Stromal cell of bone marrow (primary cell): ENCODE measurements at places on chromosomes 4 and X.

DNA sequence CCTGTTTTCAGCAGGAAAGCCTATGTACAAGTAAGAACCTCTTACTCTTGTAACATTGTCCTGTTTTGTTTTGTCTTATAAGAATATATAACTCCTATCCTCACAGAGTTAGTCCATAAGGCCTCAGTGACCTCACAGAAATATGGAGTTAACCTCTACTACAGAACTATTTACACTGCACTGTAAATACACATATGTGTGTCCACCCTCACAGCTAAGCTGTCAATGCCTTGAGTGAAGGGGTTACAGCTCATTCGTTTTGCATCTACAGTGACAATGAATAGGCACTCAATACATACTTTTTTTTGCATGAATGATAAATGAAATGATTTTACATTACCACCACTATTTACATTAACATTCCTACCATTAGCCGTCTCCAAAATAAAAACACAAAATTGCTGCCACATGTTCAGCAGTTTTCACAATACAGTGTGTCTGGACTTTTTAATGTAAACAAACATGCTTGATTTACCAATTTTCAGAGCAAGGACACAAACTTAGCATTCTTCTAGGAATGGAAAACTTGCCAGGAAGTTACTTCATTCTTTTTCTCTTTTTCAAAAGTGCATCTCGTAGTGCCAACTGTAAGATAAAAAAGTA lies 9.5 kb upstream of the NAAA start:
- no peak for DNase-seq

- DNase-seq: no peak
Observed at GRCh38 chr4:160611181-160611580, 1508.3 kb downstream of the RAPGEF2 start.

DNA sequence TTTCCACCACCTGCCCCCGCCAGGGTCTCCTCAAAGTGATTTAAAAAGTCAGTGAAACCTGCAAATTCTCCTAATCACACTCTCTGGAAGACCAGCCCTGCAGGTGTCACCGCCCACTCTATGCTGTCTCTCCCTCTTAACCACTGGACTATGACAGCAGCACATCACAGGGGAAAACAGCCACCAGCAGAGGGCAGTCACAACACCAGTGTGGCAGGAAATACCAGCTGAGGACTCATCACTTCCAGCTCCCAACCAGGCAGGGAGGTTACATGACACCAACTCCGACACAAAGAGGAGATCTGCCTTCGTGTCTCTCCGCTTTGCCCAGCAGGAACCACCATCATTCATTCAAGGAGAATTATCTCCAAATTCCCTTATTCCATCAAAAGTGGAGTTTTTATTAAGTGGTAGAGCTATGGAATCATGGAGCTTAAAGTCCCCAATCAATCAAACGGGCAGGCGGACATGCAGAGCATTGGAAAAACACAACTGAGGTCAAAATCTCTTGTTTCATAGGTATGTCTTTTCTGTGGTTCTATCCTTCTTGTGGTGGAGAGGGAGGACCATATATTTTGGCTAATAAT lies 91.3 kb downstream of the NSUN7 start:
- peak; percentile 42 for DNase-seq

- peak; percentile 91 for DNase-seq
Observed at GRCh38 chr4:147361726-147362125, 119.2 kb upstream of the EDNRA start.

DNA sequence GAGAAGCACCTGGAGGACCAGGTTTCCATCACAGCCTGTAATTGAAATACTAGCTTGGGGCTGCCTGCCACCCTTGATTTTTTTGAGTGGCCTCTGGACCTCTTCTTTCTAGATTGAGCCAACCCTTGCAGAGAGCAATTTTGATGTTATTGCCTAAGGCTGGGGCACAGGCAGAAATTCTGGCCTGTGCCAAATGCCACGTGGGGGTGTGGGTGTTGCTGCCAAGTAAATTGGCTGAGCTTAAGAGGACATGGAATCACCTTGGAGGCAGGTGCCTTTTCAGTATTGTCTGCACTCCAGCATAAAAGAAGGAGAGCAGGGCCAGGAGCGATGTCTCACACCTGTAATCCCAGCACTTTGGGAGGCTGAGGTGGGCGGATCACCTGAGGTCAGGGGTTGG lies 286.1 kb upstream of the PRPS2 start:
- DNase-seq: no peak

- peak; percentile 88 for DNase-seq
Observed at GRCh38 chr4:38371391-38371851, 292.6 kb upstream of the KLF3 start.

DNA sequence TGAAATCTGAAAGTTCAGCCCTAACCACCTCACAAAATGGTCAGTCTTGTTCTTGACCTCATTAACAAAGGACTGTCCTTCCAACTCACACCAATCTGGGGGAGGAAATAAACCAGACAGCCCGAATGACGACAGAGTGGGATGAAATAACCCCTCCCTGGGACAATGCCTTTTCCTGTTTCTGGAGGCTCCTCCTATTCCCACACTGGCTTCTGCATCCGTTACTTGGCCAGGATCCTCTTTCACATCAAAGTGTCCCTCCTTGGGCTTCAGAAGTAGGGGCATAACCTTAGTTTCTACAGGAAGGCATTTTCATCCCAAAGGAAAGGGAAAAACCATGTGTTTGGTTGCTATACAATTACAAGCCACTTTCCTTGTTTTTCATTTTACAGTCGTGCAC lies 59.8 kb upstream of the RPL34 start:
- no peak for DNase-seq

- no peak for DNase-seq
Observed at GRCh38 chrX:23789386-23790154, 6.6 kb downstream of the SAT1 start.

GRCh38 chr4:70177090-70177489 lies 18.4 kb upstream of the ODAM start:
- no peak for DNase-seq

- DNase-seq: no peak
Observed at GRCh38 chr4:133624744-133625143, 475.6 kb downstream of the PCDH10 start.

DNA sequence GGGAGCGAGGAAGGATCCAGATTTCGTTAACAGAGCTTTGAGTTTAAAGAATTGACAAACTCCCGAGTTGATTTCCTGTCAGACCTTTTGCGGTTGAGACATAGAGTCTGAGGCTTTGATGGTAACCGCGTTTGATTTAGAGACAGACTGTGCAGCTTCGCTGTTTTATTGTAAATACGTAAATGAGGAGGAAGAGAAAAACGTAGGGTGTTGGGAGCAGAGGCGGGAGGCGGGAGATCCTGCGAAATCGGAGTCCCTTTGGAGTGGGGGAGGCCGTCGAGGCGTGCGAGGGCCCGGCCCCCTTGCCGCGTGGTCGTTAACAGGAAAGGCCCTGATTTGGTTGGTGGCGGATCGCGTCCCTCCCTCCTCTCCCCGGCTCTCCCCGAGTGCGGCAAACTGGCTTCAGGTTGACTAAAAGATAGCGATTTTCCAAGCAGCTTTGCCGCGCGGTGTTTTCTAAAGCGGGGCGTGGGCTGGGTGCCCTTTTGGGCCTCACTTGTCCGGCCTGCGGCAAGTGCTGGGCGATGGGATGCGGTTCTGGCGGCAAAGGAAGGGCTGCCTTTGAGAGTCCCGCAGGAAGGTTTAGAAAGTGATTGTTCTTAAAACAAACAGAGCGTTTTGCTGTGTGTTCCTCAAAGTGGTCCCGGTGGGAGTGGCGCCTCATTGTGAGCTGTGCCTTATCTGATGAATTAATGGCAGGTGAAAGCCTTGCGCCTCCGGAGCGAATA lies 857 bp downstream of the SCML1 start:
- no peak for DNase-seq

- no peak for DNase-seq
Observed at GRCh38 chr4:22999419-22999818, 306.7 kb downstream of the GBA3 start.

DNA sequence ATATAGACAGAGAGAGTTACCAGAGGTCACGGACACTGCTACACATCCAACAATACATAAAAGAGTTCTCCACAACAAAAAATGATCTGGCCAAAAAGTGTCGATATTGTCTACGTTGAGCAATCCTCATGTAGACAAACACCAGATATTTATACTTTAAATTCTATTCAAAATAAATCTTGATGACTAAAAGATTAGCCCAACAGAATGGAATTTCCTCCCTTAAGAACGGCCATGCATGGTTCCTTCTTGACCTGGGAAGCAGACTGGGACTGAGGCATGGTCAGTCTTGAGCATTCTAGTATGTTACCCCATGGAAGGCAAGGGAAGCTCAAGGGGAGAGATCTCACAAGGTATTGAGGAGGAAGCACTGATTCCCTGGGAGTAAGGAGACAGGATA lies 43.5 kb downstream of the LHFPL1 start:
- DNase-seq: no peak

- no peak for DNase-seq
Observed at GRCh38 chr4:112061207-112061817, 83.9 kb upstream of the FAM241A start.

GRCh38 chr4:39976945-39977488 lies 694 bp downstream of the PDS5A start:
- no peak for DNase-seq

GRCh38 chrX:150805736-150806135 lies 92.7 kb downstream of the CD99L2 start:
- no peak for DNase-seq

- DNase-seq: no peak
Observed at GRCh38 chr4:47483745-47484144, 1.3 kb upstream of the ATP10D start.

DNA sequence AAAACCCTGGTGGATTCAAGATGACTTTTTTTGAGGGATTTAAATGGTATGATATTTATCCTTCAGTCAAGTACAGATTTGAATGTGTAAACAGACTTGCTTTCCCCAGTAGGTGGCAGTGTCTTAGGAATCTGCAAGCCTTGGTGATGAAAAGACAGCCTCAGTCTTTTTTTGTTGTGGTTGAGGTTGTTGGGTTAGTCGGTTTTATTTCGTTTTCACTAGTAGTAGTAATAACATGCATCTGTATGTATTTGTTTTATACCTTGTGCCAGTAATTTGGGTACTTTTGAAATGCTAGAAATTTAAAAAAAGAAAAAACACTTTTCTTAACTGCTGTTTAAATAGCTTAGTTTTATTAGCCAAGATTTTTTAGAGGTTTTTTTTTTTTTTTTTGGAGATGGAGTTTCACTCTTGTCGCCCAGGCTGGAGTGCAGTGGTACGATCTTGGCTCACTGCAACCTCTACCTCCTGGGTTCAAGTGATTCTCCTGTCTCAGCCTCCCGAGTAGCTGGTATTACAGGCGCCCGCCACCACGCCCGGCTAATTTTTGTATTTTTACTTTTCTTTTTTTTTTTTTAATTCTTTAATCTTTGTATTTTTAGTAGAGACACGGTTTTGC lies 39.2 kb downstream of the COPS4 start:
- peak; percentile 76 for DNase-seq

DNA sequence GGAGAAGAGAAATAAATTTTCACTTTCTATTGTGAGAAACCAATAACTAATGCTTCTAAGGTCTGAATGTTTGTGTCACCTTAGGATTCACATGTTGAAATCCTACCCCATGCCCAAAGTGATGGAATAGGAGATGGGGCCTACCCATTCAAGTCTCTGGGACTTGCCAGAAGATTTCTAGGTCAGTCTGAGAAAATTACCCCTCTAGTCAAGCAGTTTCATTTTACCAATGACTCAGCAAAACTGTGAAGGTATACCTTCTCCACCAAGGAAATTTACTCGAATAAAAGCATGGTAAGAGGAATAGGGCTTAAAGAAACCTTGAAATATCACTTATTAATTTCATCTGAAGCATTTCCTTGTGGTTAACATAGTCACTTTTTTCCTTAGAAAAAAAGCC lies 23.5 kb upstream of the PAPSS1 start:
- DNase-seq: no peak

DNA sequence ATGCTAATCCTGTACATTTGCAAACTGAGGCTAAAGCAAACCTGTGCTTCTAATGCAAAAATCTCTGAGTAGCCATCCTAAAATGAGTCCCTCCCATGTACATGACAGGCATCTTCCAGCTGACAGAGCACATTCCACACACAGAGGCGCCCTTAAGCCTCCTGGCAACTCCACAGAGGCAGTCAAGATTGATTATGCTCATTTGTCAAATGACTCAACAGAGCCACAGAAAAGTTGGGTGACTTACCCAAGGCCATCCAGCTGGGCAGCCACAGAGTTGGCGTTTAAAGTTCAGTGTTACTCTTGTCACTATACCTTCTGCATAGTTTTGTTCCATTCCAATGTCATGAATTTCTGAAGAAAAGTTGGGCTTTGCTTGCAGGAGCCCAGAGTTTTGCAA lies 394.6 kb upstream of the FGF13 start:
- DNase-seq: no peak

DNA sequence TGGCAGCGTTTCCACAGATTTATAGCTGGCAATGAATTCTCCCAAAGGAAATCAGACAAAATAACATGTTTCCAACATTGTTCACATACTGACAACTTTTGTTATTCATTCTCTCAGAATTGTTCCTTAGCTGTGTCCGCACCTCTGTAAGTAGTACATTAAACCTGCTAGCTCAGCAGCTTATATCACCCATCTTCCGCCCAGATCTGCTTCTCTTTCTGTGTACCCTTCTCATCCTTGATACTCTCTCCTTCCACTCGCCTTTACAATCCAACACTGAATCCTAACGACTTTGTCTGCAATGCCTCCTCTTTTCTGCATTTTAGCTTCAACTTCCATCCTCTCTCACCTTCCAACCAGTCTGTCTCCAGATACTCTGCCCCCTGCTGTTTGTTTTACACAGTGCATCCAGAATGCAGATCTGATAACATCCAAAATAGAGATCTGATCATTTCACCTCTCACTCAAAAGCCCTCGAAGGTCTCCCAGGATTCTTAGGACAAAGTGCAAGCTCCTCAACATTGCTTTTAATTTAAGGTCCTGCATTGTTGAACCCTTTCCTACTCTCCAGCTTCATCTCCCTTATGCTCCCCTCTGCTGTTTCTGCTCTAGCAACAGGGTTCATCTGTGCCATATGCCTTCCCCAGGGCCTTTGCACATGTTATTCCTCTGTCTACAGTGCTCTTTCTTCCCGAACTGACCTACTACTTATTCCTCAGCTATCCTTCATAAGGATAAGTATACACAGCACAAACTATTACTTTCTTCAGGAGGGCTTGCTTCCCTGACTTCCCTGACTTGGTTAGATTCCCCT lies 67.3 kb upstream of the VBP1 start:
- no peak for DNase-seq

GRCh38 chr4:3529363-3529762 lies 2.9 kb downstream of the LRPAP1 start:
- no peak for DNase-seq

DNA sequence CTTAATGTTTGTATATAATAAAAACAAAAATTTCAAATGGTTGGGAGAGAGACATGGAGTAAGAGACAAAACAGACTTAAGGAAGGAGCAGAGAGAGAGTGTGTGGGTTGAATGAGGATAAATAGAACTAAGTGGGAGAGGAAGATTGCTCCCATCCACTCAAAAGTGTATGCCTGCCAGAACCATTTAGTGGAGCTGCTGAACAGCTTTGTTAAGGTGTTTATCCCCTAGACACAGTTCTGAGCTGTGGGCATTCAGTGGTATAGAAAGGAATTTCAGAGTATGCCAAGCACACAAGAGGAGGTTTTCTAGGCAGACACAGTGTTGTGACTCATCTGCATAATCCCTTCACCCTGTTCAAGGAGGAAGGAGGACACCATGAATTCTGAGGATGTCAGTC lies 508.6 kb upstream of the EPHA5 start:
- peak; percentile 24 for DNase-seq

GRCh38 chrX:28312259-28312658 lies 275.0 kb upstream of the IL1RAPL1 start:
- no peak for DNase-seq
